ENCODE measurements at places on chromosomes 12 and 14.

GRCh38 chr14:36671149-36671548 lies 9.5 kb downstream of the PAX9 start:
- DNase-seq: no peak

DNA sequence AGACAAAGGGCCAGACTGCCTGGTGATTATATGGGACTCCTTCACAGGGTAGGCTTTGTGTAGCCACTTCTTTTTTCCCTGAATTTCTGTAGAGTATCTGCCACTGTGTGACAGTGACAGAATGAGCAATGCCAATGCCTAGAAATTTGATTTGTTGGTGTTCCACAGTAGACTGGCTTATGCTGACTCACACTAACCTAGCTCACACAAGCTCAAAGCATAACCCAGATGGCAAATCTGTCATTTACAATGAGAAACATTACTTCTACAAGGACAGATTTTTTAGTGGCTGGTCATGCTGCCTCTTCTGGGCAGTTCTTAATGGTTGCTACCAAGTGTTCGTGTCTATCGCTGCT lies 15.9 kb downstream of the CFAP251 start:
- DNase-seq: no peak

DNA sequence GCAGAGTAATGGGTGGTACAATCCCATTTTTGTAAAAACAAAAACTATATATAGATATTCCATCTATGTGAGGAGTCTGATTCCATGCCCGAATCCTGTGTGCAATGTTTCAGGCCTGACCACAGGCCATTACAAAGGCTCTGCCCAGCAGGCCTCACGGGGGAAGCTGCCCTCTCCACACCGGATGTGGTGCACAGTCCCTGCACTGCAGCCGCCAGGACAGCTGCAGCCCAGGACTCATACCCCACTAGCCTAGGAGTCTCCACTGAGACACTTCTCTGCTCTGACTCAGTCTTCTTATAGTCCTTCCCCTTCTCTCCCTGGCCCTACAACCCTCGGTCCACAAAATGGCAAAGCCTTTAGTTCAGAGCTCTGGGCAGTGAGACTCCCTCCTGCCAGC lies 190.4 kb downstream of the PPM1H start:
- peak; percentile 99 for DNase-seq

DNA sequence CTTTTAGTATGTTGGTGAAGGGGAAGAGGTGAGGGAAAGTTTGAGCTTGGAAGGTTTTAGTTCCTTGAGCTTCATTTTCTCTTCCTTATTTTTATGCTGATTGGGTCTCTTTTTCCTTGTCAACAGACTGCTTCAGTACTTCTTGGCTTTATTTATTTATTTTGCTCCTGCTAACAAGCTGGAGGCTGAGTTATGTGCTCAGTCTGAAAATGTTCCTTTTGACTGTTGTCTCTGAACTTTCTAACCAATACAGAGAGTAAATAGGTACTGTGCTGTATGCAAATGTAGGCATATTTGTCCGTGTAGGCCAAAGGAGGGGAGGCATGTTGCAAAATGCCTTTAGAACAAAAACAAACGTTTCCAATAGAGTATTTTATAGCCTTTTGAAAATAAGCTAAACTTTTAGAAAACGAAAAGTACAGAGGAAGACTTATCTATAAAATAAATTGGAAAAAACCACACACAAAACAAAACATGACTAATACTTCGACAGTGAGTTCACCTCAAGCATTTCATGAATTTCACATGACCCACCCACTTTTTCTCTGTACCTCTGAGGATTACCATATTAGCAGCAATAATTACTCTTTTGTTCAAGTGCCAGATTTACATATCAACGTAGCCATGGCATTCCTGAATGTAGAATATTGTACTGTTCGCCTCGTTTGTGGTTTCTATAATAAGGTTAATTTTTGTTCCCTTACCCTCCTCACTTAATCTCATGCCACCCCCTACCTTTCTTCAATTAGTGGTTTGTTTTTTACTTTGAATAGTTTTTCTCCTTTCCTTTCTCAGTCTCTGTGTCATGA lies 4.7 kb upstream of the CREBL2 start:
- DNase-seq: peak; percentile 8

DNA sequence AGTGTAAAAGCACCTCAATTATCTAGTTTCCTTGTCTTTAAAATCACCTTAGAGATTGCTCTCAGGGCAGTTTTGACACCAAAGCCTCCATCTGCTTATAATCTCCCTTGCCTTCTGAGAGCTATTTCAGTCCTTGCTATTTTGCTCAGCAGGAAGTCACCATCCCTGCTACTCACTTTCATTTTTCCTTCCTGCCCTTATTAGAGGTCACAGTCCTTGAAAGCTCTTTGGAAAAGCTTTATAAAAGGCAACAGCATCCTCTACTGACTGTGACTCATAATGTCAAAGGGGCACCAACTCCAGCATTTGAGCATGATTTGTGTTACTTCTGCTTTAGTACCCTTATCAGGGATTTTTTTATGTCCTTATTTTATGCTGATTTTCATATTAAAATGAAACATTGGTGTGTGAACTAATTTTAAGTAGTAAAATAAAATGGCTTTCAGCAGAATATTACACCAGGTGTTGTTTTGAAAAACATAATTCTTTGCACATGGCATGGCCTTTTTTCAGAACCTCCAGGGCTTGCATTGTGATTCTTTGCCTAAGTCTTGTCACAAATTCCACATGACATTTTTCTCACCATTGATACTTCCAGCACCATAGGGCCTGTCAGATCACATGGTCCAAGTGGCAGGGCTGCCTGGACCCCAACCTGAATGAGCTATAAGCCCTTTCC lies 213.0 kb downstream of the ADAMTS20 start:
- peak; percentile 86 for DNase-seq

- no peak for DNase-seq
Observed at GRCh38 chr12:38282886-38283285, 33.7 kb upstream of the ALG10B start.

DNA sequence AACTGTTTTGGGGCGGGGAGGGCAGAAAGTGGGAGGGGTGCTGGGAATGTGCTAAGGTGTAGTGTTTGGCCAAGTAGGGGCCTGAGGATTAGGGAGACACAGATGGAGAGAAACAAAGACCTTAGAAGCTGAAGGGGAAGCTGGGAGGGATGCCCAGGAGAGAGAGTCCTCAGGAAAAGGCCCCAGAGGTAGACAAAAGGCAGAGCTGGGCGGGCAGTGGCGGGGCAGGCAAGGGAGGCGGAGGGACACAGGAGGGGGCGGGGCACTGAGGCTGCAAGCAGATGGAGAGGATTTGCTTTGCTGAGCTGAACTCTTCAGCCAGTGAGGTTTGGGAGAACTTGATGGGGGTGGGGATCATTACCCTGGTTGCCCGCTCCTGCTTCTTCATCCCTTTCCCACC lies 2.8 kb downstream of the PTMS start:
- DNase-seq: no peak

DNA sequence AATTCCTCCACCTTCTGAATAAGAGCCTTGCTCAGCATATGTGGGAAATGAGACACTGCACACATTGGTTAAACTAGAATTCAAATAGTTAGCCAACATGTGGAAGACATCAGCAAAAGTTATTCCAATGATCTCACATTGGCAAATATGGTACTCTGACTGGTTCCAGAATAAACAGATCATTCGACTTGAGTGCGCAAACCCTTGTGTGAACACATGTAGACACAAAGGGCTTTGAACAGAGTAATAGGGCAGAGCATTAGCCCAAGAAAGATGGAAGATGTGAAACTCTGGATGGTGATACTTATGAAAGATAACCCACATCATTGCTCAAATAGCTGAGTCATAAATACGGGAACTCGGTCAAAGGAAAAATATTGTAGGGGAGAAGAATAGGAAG lies 1133.4 kb upstream of the SEL1L start:
- no peak for DNase-seq

DNA sequence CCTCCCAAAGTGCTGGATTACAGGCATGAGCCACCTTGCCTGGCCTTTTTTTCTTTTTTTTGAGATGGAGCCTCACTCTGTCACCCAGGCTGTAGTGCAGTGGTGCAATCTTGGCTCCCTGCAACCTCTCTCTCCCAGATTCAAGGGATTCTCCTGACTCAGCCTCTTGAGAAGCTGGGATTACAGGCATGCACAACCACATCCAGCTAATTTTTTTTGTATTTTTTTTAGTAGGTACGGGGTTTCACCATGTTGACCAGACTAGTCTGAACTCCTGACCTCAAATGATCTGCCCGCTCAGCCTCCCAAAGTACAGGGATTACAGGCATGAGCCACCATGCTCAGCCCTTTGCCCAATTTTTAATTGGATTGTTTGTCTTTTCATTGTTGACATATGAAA lies 58.0 kb downstream of the SINHCAF start:
- DNase-seq: peak; percentile 17

DNA sequence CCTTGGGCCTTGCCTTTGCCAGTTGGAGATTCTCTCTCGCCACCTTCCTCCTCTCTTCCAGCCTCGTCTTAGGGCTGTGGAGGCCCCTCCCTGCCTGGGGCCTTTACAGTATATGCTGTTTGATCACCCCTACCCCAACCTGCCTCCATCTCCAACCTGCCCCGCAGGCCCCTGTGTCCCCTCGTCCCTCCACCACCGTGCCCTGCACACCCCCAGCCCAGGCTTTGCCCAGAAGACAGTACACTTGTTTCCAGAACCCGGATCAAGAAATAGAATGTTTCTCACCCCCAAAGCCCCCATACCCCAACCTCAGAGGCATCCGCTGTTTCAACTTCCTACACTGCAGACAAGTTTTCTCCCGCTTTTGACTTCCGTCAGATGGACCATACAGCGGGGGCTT lies 202.3 kb upstream of the C14orf180 start:
- no peak for DNase-seq

- no peak for DNase-seq
Observed at GRCh38 chr12:57965766-57966165, 24.4 kb downstream of the ATP23 start.

- no peak for DNase-seq
Observed at GRCh38 chr12:108048686-108049085, 80.4 kb upstream of the WSCD2 start.

DNA sequence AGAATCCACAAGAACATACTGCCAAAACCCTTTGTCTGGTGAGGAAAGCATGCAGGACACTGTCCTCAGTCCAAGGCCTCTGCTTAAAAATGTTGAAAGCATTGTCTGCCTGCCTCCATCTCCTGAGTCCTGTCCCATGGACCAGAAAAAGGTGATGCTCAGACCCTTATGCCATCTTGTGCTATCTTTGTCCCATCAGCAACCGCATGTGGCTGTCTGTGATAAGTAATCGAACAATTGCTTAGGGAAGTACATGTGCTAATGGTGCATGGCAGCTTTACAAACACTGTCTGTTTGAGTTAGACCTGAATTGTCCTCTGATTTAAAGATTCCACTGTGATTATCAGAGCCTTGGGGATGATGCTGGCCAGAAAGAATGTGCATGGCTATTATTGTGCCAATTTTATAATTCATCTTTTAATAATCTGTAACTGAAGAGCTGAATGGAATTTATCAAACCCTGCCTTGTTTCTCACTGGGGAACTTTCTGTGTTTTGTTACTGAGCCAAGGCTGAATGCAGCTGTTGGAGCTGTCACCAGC lies 177.5 kb downstream of the DACT1 start:
- peak; percentile 80 for DNase-seq

DNA sequence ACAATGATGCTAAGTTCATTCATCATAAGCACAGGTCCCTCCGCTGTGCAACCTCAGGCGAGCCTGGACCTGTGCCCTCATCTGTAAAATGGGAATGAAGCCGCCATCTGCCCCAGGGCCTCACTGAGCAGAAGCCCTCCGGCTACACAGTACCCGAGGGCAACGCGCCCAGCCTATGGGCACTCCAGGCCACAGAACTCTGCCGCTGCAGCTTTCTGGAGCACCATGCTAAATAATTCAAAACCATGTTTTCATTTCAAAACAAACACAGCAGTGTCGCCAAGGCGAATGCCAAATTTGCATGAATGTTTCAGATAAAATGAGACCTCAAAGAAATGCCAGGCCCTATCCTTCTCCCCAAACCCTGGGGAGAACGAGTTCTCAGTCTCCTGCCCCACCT lies 4.0 kb downstream of the NCOR2 start:
- no peak for DNase-seq

DNA sequence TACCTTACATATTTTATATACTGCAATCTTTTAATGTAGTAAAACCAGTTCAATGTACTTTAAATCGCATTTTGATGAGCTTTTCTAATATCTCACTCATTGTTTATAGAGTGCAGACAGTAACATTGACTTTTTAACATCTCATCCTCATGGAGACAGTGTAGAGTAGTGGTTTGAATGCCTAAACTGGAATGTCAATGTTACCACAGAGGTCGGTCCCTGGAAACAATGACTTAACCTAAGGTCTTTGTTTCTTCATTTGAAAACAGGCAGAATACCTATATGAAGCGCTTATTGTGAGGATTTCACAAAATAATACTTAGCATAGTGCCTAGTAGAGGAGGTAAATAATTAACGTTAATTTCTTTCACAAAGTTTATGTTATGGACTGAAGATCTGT lies 5.0 kb downstream of the CDK17 start:
- DNase-seq: no peak

DNA sequence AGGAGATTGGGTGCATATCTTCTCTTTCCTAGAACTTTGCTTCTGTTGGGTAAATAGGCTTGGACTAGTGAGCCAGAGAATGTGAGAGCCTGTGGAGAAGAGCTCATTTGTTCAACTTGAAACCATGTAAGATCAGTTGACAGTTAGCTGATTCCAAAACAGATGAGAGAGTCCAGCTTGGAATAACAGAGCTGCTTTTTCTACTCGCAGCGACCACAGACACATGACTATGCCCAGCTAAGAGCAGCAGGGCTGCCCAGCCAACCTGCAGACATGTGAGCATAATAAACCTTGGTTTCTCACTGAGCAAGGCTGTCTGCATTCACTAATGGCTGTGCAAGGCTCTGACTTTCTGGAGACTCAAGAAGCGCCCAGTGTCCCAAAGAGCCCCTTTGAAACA lies 209.2 kb downstream of the C12orf75 start:
- DNase-seq: no peak

GRCh38 chr12:13981990-13982389 lies 588 bp upstream of the GRIN2B start:
- no peak for DNase-seq

DNA sequence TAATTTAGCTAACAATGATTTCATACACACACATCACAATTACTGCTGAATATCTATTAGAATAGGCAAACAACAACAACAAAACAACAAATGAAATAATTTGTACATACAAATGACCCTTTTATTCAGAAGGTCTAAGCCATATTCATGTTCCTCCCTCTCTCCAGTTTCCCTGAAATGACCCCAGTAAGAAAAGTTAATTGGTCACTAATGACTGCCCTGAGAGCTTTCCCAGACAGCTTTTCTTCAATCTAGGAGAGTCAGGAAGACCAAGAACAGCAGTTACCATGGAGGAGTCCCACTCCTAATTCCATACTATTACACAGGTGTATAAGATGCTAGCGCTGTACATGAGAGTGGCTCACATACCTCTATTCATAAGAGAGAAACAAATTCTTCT lies 121.2 kb upstream of the GRIP1 start:
- no peak for DNase-seq

DNA sequence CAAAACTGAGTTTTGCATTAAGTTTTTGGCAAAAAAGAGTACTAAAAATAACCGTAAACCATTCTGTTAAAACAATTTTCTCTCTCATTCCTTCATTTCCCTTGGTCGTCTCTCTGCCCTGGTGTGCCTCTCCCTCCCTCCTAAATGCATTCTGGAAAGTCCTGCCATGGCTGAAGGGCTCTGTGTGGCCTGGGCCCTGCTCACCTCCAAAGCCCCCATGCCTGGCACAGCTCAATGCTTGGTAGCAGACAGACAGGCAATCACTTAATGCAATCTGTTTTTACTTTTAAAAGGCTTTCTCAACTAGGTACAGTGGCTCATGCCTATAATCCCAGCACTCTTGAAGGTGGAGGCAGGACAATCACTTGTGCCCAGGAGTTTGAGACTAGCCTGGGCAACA lies 47.8 kb downstream of the CDC42BPB start:
- no peak for DNase-seq

Data from LHCN-M2 (cell line).